ENCODE measurements at places on chromosomes 11 and 22.

GRCh38 chr11:9138612-9139579, 47.5 kb upstream of the SCUBE2 start:
- peak; percentile 1 for DNase-seq

DNA sequence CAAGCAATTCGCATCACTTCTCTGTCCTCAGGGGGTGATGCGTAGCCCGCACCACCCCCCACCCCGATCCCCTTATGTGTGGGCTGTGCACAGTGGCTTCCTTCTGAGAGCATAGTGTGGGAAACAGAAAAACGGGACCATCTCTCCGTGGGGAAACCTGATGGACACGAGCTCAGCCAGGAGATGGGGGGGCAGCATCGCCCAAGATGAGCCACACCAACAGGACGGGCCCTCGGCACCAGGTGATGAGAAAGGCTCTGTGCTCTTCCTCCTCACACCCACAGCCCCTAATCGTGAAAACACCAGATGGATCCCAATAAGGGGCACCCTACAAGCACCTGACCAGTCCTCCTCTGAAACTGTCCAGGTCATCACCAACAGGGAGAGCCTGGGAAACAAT, 153.6 kb downstream of the SHANK2 start:
- no peak for DNase-seq

GRCh38 chr11:77065878-77066228, 918 bp upstream of the CAPN5 start:
- DNase-seq: no peak

DNA sequence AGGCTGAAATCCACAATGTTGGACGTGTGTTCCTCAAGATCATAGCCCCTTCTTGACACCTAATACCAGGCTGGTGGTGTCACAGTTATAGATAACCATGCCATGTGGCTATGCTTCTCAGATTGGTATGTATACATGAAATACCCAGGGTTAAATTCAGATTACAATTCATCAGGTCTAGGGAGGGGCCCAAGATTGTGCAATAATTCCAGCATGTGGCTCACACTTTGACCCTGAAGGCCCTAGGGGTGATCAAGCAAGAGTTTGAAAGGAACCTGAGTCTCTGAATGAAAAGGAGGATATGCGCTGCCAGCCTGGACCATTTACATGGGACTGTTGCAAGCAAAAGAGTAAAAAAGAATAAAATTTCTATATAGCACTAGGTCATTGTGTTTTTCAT, 7.4 kb downstream of the OR4C6 start:
- DNase-seq: no peak

- DNase-seq: no peak
Observed at GRCh38 chr11:31861011-31861410, 49.9 kb upstream of the PAX6 start.

GRCh38 chr22:29146771-29147170, 58.9 kb upstream of the EMID1 start:
- DNase-seq: no peak

DNA sequence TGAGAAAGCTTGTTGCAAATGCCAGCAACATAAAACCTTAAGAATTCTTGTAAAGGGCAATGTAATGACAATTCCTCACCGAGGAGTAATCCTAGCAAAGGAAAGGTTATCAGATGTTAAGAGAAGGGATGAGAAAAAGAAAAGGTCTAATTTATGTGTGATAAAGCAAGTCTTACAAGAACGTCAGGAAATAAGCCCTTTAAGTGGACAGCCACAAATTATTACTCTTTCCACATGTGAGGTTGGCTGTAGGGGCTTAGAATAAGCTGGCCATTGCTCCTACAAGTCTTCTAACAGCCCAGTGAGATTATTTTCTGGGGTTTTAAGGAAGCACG, 9.3 kb downstream of the LAYN start:
- no peak for DNase-seq

DNA sequence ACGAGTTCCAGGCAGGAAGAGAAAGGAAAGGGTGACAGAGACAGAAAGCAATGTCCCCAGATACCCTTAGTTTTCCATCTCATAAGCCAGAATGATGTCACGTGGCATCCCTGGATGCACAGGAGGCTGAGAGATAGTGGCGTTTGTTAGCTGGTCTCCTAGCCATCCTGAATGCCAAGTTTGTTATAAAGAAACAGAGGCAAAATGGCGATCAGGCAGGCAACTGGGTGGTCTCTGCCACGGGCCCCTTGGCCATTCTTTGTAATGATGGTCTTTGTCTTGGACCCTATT, 5.3 kb downstream of the SMIM38 start:
- no peak for DNase-seq

GRCh38 chr11:71184421-71185210, 67.8 kb downstream of the SHANK2 start:
- no peak for DNase-seq

GRCh38 chr22:35681454-35682052, 33.3 kb downstream of the APOL6 start:
- DNase-seq: no peak

- no peak for DNase-seq
Observed at GRCh38 chr11:119795231-119795630, 66.2 kb upstream of the NECTIN1 start.

- peak; percentile 89 for DNase-seq
Observed at GRCh38 chr22:39152511-39153219, at the start of gene CBX7. Gene CBX7, minus strand, starts transcription at chr22:39152680. Its CDS starts 236 bp downstream, at chr22:39152444.

GRCh38 chr11:92473736-92474135, 249.1 kb downstream of the FAT3 start:
- no peak for DNase-seq

- no peak for DNase-seq
Observed at GRCh38 chr22:38744981-38745380, 10.8 kb downstream of the SUN2 start.

All from stimulated activated CD4-positive, alpha-beta T cell treated with anti-CD3 and anti-CD28 coated beads, Interleukin-1b, Interleukin-23, amount 100 ng/mL, for 1 hour (primary cell).